ENCODE measurements at places on chromosomes 2 and 18.

DNA sequence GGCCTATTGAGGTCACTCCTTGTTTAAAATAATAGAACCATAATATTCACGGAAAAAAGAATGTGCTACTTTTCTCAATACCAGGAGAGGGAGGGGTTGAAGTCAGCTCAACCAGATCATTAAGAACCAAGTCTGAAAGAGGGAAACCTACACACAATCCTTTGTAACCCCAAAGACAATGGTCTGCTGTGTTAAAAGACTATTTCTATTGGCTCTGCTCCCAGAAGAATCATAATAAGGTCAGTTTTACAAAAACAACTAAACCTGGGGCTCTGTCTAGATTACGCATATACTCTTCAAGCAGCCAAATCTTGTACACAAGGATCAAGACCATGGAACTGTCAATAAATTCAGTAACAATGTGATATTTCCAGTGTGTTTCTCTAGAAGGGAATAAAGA lies 177.2 kb upstream of the CRIM1 start:
- no peak for DNase-seq

DNA sequence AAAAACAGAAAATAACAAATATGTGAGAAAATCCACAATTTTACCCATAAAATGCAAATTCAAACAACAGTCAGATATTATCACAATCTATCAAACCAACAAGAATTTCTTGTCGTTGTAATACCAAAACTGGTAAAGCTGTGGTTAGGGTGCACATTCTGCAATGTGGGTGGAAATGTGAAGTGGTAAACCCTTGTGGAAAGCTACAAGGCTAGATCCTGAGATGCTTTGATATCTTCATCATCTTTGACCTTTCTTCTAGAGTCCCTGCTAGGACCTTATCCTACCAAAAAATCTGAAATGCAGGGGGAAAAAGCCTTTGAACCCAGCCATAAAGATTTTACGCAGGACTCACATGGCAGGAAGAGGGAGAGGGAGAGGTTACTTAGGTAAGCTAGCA lies 17.2 kb upstream of the ATG16L1 start:
- no peak for DNase-seq

DNA sequence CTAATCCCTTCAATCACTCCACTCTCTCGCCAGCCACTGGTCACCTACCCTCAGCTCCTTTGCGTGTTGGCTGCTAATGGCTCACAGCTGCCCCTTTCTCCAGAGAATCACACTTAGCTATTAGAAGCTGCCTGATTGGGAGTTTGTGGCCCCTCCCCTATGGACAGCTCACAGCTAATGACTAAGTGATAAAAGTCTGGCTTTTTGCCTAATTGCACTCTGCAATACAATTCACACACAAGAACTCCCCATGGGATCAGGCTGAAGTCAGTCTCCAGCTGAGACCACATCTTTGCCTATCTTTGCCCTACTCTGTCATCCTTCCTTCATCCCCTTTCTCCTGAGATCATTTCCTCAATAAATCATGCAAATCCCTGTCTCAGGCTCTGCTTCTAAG lies 701.9 kb upstream of the RAB6C start:
- no peak for DNase-seq

DNA sequence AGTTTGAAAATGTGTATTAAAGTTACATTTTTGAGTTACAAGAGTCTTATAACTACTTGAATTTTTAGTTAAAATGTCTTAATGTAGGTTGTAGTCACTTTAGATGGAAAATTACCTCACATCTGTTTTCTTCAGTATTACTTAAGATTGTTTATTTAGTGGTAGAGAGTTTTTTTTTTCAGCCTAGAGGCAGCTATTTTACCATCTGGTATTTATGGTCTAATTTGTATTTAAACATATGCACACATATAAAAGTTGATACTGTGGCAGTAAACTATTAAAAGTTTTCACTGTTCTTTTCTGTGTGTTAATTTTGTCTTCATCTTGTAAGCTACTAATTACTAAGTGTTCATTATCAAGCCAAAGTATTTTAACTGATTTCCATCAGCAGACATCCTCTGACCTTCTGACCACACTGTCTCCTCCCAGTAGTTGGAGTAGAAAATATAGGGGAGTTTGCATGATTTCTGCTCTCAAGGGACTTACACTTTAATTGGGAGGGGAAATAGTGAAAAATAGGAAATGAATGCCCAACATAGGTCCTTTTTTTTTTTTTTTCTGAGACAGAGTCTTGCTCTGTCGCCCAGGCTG lies 4.3 kb downstream of the PMAIP1 start:
- peak; percentile 79 for DNase-seq

DNA sequence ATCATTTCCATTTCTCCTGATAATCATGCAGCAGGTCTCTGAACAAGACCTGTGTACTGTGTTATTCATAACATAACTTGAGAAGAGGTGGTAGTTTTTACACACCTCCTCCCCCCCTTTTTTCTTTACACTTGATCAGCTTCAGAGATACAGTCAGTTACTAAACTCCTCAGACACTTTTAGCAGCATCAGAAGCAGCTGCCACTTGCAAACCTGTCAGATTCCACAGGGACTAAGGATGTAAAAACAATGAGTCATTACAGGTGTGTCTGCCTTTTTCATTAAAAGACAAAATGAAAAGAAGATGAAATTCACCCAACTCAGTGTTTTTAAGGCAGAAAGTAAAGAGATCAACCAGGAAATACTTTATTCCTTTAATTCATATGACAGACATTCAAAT lies 254.0 kb downstream of the NRXN1 start:
- DNase-seq: no peak

DNA sequence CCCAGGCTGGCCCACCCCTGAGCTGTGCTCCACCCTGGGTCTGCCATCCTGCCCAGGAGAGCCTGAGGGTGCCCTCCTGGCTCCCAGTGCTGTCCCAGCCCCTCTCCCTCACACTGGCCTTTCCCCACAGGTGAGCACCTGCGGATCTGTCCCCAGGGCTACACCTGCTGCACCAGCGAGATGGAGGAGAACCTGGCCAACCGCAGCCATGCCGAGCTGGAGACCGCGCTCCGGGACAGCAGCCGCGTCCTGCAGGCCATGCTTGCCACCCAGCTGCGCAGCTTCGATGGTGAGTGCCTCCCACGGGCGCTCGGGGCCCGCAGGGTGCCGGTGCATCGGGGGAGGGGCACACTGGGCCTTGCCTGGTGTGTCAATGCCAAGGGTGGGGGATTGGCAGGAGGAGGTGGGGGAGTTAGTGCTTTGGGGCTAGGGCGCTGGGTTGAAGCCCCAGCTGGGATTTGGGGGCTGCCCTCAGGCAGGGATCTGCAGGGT lies 23.5 kb downstream of the GPC1 start:
- DNase-seq: no peak

DNA sequence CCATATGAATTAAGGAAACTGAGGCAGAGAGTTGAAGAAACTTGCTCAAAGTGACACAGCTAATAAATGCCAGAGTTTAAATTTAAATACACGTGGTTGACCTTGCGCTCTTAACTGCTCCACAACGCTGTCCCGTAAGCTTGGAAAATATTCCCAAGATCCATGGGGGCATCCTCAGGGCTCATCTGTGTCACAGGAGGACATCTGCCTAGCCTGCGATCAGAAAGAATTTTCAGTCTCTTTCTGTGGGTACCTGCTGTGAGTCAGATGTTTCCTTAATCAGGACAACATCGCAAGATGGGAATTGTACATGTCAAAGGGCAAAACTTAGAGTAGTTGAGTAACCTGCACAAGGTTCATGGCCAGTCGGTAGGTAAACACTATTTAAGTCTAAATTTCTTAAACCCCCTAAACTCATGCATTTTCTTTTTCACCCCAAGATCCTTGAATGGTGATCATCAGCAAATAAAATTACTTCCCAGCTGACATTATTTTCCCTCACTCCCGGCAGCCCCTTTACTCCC lies 1.4 kb downstream of the CMPK2 start:
- DNase-seq: no peak

GRCh38 chr18:78724214-78724914 lies 255.3 kb upstream of the SALL3 start:
- no peak for DNase-seq

DNA sequence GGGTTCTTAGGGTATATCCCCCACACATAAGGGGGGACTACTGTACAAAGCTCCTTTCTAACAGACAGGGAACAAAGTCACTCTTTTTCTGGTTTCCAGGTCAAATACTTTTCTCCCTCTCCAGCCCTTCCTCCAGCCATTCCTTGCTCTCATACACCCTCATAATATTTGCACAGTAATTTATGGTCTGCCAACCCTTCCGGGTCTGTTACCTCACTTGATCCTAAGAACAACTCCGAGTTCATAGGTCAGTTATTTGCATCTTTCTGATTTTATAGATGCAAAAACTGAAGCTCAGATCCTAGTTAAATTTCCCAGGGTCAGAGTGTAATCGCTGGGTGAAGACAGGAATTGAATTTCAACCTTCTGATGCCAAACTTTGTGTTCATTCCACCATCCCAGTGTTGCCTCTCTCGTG lies 14.8 kb upstream of the MATN3 start:
- DNase-seq: no peak

- DNase-seq: peak; percentile 4
Measured at GRCh38 chr2:174495365-174496012, 8.7 kb upstream of the GPR155 start.

GRCh38 chr18:50287441-50288347 lies at the start of gene CXXC1:
Gene CXXC1, minus strand, starts transcription at chr18:50287692. Its CDS starts 103 bp downstream, at chr18:50287589.
- peak; percentile 100 for DNase-seq

GRCh38 chr2:158659483-158659882 lies 135.6 kb upstream of the DAPL1 start:
- no peak for DNase-seq

- no peak for DNase-seq
Measured at GRCh38 chr2:241389697-241390096, 33.6 kb downstream of the FARP2 start.

DNA sequence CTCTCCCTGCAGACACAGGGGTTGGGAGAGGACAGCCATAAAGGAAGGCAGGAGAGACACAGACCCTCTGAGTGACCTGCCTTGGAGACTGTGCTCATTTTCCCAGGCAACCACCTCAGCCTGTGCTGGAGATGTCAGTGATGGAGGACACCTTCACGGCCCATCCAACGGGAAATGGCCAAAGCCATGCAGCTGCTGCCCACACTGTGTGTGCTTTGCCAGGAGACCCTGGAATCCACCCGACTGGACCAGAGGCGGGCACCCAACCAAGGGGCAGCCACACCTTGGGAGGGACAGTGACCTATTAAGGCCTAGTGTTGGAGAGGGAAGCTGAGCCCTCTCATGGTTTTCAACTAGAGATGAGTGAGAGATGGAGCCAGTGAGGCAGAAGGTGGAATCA lies 192.5 kb downstream of the SMAD2 start:
- DNase-seq: no peak

- DNase-seq: no peak
Measured at GRCh38 chr18:3692691-3693090, 242.7 kb downstream of the TGIF1 start.

DNA sequence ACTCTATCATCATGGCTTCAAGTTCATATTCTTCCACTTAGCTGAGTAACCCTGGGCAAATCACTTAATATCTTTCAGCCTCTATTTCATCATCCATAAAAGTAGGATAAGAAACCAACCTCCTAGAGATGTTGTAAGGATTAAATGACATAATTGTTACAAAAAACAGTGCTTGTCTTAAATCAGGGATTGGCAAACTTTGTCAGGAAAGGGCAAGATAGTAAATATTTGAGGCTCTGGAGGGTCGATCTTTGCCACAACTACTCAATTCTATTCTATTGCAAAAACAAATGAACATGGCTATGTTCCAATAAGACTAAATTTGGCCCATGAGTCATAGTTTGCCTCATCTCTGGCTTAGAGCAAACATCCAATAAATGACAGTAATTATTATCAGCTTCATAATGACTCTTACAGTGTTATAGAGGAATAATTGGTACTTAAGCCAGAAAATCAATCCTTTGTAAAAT lies 184.7 kb downstream of the SATB2 start:
- DNase-seq: peak; percentile 88

DNA sequence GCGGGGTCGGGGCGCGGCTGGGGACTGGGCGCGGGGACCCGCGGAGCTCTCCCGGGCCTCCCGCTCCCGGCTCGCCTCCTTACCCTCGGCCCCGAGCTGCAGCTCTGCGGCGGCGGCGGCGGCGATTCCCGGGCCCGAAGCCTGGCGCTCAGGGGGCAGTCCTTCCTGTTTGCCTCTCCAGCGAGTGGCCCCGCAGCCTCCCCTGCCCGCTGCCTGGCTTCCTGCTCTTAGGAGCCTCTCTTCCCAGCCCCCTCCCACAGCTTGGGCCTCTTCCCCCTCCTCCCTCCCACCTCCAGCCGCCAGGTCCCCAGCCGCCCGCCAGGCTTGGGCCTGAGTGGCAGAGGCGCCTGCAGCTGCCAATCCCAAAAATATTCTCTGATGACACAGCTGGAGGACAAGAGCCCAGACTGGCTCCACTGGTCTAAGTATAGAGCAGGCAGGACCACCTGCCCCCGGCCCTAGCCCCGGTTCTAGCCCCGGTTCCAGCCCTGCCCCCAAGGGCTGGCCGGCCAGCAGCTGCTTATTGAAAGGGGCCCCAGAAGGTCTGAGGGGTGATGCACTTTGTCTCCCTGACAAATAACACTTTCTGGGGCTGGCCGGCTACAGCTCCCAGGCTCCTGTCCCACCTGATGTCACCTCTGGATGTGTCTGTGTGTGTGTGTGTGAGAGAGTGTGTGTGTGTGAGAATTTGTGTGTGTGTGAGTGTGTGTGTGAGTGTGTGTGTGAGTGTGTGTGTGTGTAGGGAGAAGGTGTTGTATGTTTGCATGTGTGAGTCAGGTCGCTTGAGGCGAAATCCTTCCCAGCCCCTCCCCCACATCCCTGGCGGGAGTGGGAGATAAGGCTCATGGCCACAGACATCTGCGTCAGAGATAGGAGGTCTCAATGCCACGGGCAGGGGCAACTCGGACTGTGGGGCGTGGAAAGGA lies at the start of gene OBSL1:
OBSL1 (minus strand) TSS at position 229 of the 926 bp plus-strand sequence. CDS start 307 bp downstream, outside the sequence.
- peak; percentile 75 for DNase-seq

DNA sequence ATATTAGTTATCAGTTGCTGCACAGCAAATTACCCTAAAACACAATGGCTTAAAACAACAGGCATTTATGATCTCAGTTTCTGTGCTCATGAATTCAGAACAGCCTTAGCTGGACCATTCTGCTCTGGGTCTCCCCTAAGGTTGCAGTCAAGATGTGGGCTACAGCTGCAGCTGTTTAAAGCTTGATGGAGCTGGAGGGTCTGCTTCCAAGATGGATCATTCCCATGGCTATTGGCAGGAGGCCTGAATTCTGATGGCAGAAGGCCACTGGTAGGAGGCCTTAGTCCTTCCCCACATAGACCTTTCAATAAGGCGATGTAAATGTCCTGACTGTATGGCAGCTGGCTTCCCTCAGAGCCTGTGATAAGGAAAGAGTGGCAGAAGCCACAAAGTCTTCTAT lies 118.6 kb upstream of the SERPINE2 start:
- DNase-seq: no peak

DNA sequence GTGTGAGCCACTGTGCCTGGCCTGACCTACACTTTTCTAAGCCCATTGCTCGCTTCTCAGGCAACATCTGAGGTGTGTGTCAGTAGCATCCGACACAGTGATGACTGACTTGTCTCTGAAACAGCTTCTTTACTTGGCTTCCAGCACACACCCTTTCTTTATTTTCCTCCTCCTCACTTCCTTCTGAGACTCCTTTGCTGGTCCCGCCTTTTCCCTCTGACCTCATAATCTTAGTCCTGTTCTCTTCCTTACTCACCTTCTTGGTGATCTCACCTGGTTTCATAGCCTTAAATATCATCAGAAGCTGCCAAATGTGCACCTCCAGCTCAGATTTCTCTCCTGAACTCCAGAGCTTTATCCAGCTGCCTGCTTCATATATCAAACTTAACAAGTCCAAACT lies 66.6 kb upstream of the PELI1 start:
- DNase-seq: no peak
